ENCODE measurements at places on chromosomes 12 and 14.

- DNase-seq, result no peak
Observed at GRCh38 chr14:47012533-47013280, 361.1 kb upstream of the RPL10L start.

DNA sequence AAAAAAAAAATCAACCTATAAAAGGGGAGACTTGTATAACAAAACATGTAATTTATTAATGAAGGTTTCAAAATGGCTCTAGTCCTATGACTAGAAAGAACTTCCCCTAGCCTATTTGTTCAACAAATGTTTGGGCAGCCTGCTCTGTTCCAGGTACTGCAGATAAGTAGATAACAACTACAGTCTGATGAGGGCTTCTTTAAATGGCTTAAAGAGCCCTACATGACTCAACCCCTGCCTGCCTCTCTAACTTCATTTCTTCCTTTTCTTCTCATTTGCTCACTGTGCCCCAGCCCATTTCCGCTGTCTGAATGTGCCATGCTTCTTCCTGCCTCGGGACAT, 21.5 kb downstream of the ALDH6A1 start:
- DNase-seq, result no peak

- DNase-seq, result no peak
Observed at GRCh38 chr12:124338448-124338847, 43.6 kb downstream of the RFLNA start.

GRCh38 chr12:112480931-112481330, 62.2 kb downstream of the PTPN11 start:
- DNase-seq, result no peak

- no peak for DNase-seq
Observed at GRCh38 chr12:130504110-130504839, 166.6 kb downstream of the PIWIL1 start.

DNA sequence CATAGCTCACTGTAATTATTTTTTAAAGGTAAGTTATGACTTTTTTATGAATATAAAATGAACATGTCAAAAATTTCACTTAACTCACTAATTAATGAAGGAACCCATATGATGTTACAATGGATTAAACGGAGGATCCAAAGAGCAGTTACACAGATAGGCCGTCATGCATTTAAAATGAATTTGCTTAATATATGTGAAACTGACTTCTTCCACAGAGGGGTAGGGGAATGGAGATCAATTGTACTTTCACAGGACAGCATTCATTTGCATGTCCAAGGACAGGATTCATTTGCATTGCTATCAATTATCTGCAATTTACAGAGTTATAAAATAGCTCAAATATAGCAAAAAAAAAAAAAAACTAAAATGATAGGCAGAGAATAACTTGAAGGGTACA, 6.6 kb upstream of the CRY1 start:
- DNase-seq, result no peak

GRCh38 chr14:90153429-90153828, 91.6 kb downstream of the KCNK13 start:
- no peak for DNase-seq

DNA sequence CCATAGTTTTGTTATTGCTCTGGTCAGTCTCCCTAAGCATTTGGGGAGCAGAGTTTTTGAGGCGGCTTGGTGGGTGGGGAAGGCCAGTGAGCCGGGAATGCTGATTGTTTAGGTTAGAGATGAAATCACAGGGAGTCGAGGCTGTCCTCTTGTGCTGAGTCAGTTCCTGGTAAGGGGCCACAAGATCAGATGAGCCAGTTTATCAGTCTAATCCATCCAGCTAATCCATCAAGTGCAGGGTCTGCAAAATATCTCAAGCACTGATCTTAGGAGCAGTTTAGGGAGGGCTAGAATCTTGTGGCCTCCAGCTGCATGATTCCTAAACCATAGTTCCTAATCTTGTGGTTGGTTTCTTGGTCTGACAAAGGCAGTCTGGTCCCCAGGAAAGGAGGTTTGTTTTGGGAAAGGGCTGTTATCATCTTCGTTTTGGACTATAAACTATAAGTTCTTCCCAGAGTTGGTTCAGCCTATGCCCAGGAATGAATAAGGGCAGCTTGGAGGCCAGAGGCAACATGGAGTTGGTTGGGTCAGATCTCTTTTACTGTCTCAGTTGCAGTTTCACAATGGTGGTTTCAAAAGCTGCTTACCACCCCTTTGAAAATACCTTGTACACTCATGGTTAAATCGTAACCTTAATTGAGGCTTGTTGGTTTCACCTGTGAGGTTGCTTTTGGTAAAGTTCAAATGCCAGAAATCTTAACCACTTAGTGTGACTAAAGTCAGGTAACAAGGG, 33.6 kb upstream of the HIGD1C start:
- DNase-seq, result no peak

- no peak for DNase-seq
Observed at GRCh38 chr12:109475993-109476806, 900 bp downstream of the KCTD10 start.

GRCh38 chr12:96237465-96238077, 43.4 kb downstream of the ELK3 start:
- peak; percentile 85 for DNase-seq

DNA sequence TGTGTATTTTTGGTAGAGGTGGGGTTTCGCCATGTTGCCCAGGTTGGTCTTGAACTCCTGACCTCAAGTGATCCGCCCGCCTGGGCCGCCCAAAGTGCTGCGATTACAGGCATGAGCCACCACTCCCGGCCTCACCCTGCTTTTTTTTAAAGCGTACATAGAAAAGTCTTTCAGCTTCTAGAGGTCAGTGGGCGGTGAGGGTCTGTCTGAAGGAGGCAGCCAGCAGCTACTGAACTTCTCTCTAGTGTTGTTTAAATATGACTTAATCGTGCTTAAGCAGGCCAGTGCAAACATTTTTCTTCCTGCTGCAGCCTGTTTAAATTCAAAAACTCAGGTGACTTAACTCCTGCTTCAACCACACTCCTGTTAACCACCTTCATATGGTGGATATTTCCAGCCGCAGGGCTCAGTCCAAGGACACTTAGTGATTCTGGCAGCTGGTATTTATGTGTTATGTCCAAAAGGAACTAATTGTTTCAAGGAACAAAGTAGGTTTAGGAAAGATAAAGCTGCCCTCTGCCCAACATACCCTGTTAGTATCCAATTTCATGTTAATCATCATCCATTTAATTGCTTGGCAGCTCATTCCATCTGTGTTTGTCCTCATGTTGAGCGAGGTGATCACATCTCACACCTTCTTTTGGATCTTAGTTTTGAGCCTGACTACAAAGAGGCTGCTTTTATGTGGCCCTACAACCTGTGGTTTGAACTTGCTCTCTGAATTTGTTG, 2.0 kb downstream of the PRKAB1 start:
- DNase-seq, result no peak

DNA sequence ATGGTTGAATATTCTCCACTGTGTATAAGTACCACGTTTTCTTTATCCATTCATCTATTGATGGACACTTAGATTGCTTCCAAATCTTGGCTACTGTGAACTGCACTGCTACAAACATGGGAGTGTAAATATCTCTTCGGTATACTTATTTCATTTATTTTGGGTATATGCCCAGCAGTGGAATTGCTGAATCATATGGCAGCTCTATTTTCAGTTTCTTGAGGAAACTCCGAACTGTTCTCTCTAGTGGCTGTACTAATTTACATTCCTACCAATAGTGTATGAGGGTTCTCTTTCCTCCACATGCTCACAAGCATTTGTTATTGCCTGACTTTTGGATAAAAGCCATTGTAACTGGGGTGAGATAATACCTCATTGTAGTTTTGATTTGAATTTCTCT, 623.1 kb upstream of the LRFN5 start:
- no peak for DNase-seq

DNA sequence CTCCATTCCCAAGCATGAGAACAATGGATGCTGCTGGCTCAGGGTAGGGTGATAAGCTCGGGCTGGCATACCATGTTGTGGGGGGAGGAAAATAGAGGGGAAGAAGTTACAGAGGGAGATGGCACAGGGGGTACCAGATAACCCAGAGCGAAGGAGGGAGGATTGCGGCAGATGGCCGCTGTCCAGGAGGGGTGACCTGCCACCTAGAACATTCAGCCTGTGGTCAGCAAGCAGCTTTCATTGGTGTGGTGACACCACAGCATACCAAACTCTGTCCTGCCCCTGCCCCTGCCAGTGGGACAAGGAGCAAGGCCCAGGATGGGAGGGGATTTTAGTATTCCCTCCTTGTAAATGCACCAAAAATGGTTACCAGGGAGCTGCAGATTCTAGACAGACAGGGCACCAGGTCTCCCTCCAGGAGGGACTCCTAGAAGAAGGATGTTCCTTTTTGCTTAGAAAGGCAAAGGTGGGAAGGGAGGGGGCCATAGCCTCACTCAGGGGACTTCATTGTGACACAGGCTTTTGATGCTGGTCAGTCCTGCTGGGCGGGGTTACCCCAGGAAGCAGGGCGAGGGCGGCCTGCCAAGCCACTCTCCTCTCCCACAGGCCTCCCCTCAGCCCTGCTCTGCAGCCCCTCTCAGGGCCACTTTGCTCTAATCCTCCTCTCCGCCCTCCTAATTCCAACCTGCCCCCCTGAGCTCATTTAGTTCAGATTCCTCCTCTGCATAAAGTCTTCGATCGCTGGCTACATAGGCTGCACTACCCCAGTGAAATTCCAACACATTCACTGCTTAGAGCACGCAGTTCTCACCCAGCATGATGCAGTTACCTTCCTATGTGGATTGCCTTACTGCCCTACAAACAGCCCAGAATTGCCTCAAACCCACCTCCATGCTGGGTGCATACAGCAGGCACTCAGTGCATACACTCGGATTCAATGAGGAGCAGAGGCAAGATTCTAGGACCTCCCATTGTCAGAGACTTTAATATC, 36.0 kb upstream of the PLEKHG6 start:
- no peak for DNase-seq

DNA sequence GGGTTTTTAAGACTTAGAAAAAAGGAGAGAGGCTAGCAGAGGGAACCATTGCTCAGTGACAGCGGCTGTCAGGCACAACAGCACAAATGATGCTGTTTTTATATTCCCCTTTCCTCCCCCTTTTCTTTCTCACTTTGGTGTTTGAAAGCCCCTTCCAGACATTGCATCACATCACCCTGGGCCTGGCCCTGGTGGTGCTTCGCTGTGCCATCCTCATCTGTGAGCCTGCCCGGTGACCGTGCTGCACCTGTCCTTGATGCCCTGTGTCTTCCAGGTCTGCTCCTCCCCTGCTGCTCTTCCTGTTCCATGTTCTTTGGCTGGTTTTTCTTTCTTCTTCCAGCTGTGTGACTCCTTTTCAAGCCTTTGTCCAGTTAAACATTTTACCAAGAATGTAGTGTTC, 24.8 kb downstream of the KLC1 start:
- DNase-seq, result no peak

GRCh38 chr12:5944688-5945070, 380 bp downstream of the ANO2 start:
- no peak for DNase-seq

DNA sequence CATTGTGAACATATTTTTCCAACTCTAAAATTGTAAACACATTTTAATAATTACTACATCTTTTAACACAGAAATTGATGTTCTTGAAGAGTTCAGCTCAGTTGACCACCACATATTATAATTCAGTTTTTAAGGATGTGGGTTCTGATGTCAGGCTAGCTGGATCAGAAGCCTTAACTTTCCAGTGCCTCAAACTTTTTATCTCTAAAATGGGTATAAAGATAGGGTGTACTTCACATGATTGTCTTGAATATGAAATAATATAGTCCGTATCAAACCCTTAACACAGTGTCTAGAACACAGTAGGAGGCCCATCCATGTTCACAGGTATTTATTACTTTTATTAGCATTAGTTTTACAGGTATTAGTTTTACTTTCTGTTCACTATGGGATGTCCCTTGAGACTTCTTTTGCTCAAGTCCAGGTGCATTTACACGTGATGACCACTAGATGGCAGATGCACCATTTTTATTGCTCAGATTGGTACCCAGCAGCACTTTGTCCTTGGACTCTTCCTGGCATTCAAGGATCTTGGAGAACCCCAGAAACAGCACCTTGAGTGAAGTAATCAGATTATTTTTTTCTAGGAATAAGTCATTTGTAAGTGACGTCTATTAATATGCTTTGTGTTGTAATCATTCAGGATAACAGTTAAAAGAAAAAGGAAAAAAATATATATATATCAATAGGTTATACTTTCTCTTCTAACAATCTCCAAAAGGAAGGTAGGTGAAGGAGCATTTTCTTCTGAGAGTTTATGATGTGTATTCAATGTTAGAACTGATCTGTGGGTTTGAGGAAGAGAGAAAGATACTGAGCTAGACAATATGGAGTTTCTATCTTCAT, 580.2 kb downstream of the ETNK1 start:
- peak; percentile 12 for DNase-seq

GRCh38 chr12:67873355-67873754, 115.9 kb upstream of the IFNG-AS1 start:
- no peak for DNase-seq

DNA sequence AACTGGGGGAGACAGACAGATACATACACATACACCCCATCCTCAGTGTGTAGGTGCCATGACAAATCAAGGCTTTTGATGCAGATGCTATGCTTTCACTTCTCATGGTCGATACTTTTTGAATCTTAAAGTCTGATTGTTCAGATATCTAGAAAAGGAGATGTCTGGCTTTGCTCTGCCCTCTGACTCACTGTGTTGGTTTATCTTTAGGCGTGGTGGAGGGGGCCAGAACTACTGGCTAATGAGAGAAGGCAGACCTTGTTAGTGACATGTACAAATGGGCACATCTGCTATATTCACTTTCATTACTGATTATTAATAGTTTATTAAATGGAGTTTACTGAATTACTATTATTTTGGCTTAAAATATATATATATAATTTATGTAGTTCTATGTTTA, 444.3 kb upstream of the RGS6 start:
- no peak for DNase-seq

DNA sequence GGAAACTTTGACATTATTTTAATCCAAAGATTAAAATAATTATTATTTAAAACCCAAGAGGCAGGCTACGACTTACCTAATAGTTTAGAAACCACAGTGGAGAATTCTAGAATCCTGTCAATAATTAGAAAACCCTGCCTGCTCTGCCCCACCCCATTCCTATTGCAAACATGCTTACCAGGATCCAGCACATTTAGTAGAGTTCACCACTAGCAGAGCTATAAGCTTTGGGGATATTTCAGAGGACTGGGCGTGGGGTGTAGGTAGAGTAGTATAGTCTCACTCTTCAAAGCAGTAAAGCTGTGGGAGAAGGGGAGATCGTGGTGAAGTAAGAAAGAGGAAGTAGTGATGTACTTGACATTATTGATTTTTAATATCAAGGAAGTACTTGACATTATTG, 100.3 kb downstream of the FIGNL2 start:
- DNase-seq, result no peak

DNA sequence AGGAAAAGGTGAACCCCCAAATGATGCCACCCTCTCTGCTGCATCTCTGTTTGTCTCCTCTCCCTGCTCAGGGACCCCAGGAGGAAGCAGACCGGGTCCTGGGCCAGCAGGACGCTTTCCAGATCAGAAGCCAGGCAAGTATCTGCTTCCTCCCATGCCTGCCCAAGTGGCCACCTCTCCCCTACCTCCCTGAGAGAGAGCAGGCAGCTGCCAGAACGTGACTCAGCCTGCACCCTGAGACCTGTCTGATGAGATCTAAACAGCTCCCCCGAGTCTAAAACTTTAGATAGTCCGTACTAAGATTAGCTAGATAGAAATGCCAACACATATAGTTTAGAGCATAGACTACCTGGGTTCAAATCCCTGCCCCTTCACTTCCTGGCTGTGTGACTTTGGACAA, 31.2 kb upstream of the OAS1 start:
- no peak for DNase-seq

GRCh38 chr14:98937712-98938505, 334.1 kb downstream of the BCL11B start:
- no peak for DNase-seq

- DNase-seq, result no peak
Observed at GRCh38 chr12:112252184-112252583, 126.8 kb downstream of the TRAFD1 start.

- no peak for DNase-seq
Observed at GRCh38 chr12:28457785-28458184, 267.5 kb downstream of the CCDC91 start.

Data from fibroblast of skin of left biceps (primary cell).